ENCODE measurements at places on chromosomes 1 and 21.

- DNase-seq, result no peak
Measured at GRCh38 chr1:162578071-162578700, 16.7 kb downstream of the UAP1 start.

- DNase-seq, result peak; percentile 52
Measured at GRCh38 chr21:37073417-37074196, 553 bp downstream of the TTC3 start.

- DNase-seq, result no peak
Measured at GRCh38 chr1:203207751-203208150, 21.2 kb upstream of the CHI3L1 start.

- no peak for DNase-seq
Measured at GRCh38 chr1:83027511-83027910, 971.4 kb downstream of the TTLL7 start.

DNA sequence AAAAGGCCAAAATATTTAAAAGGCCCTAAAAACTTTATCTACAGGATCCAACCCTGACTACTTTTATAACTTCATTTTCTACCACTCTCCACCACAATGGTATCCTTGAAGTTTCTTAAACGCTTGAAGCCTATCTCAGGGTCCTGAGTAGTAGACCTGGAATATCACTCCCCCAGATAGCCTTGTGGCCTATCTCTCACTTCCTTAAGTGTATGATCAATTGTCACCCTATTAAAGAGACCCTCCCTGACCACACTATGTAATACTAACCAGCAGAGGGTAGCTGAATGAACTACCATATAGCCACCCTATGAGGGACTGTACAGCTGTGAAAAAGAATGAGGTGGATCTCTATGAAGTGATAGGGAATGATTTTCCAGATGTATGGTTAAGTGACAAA, 5.6 kb downstream of the CD58 start:
- no peak for DNase-seq

Measured in OCI-LY7 (cell line).